ENCODE measurements at places on chromosomes 2 and 18.
A peak's percentile ranks its signal among the peaks of the same experiment; 100 is the strongest.

- DNase-seq = peak; percentile 38
Observed at GRCh38 chr18:74498712-74499627, 2.8 kb downstream of the CNDP2 start.

GRCh38 chr2:19580264-19580663 lies 221.8 kb upstream of the OSR1 start:
- no peak for DNase-seq

- no peak for DNase-seq
Observed at GRCh38 chr18:6871566-6871965, 142.1 kb downstream of the ARHGAP28 start.

GRCh38 chr2:214484239-214484638 lies 73.4 kb downstream of the VWC2L start:
- no peak for DNase-seq

GRCh38 chr2:97761192-97761591 lies 47.8 kb downstream of the ZAP70 start:
- DNase-seq = no peak

DNA sequence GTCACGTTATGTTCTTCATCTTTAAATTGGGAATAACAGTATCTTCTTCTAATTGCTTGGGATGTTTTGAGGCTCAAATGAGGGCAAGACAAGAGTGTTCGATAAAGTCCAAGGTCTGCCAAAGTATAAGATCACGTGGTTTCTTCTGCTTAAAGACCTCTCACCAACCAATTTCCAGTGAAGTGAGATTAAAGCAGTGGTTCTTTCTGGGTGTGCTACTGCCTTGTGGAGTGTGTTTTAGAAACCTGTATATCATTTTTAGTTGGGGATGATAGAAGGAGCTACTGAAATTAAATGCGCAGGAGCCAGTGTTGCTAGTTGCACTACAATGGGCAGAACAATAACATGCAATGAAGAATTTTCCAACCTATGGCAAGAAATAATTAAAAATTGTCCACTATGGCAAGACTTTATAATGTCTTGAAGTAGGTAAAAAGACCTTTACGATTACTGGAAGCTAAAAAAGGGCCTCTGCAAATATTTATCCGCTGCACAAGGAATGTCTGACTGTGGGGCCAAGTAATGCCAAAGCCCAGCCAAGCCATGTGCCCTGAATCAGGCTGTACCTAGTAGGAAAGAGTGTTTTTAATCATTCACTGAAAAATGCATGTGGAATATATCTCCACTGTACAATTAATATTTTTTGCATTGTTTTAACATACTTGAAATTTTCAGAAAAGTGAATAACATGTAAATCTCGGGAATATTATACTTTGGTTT lies 244.5 kb upstream of the REG3G start:
- no peak for DNase-seq

- DNase-seq = no peak
Observed at GRCh38 chr2:59804732-59805131, 748.7 kb downstream of the BCL11A start.

DNA sequence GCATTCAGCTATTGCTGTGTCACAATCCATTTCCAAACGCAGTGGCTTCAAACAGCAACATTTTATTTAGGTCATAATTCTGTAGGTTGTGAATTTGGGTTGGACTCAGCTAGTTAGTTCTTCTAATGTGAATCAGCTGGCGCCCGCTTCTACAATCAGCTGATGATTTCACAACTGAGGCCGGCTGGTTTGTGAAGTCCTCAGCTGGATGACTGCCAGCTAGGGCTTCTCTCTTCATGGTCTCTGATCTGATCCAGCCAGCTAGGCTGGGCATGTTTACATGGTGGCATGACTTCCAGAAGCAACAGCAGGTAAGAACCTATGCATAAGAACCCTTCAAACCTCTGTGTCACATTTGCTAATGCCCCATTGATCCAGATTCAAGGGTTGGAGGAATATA lies 172.0 kb downstream of the SLC4A10 start:
- DNase-seq = no peak

GRCh38 chr18:79133724-79134123 lies 64.5 kb downstream of the ATP9B start:
- no peak for DNase-seq

DNA sequence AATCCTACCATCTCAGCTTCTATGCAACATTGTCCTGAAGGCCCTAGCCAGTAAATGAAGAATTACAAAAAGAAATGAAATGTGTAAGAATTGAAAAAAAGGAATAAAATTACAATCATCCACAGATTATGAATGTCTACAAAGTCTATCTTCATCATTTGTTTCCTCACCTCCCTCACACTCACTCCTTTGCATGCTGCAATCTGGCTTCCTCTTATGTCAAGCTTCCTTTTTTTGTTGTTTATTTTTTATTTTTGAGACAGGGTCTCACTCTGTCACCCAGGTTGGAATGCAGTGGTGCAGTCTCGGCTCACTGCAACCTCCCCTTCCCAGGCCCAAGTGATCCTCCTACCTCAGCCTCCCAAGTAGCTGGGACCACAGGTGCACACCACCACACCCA lies 129.0 kb downstream of the CABYR start:
- DNase-seq = no peak

DNA sequence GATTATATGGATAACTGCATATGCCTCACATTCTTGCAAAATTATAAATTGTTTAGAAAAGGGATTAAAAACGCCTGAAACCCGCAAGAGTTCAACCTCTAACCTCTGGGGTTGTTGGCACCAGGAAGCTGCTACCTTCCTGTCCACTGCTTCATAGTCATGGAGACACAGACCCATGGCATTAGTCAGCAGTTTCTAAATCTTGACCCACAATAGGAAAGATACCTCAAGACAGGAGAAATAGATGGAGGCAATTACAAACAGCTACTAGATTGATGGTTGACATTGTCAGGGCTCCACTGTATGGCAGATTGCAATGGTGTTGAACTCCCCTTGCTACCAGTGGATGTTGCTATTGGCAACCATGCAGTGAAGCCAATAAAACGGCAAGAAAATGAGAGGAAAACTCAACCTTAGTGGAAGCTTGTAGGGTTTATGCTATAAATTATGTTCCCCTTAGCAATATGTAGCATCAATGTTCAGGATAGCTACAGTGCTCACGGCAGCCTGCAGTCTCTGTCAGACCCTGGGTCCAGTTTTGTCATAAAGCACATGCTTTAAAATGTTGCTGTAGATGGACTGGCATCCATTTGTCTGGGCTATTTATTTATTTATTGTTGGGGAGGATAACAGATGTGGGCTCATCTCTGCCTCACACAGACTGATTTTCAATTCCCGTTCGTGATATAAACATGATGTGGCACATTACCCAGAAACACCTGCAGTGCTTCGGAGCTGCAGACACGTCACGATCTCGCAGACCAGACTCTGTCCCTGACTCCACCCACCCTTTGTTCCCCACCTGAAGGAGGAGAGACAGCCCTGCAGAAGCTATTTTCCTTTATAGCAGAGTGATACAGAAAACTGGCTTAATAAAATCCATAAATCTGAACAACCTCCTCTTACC lies 233.4 kb downstream of the AGPS start:
- no peak for DNase-seq

DNA sequence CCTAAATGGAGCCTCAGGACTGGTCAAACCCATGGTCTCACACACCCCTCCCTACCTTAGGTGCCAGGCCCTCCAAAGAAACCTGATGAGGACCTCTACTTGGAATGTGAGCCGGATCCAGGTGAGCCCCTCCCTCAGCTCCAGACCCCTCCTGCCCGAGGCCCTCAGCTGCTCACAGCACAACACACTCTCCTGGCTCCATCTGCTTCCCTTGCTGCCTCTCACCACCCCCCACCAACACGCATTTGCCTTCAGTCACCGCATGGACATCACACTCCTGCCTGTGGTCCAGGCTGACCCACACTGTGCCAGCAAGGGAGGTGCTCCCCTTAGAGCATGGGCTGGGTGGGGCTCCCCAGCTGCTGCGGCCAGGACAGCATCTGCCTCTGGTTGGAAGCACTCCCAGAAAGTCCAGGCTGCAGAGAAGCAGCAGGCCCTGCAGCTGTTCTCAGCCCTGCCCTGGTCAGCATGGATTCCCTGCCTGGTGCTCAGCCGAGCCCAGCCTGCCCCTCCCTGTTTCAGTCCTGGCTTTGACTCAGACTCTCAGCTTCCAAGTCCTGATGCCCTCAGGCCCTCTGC lies 15.1 kb downstream of the SH2D6 start:
- DNase-seq = no peak

DNA sequence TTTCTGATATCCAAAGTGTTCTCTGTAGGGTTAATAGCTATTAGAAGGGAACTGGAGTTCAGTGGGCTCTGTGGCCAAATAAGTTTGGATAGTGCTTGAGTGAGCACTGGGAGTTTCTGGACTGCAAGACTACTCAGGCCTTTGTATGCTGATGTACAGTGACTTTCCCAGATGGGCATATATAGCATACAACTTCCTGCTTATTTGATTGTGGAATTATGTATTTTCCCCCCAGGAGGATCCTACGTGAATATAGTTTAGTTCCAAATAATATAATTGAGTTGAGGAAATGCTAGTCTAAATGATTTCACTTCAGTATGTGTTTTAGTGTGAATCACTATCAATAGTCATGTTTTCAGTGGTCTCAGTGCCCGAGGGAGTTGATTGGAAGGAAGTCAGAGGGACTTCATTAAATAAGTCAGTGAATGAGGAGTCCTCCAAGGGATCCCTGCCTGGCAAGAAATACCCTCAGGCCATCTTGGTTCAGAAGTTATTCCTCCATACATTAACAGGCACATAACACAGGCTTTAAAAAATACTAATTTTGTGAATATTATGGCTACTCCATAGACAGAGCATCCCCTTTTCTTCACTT lies 251.4 kb downstream of the PRKCE start:
- no peak for DNase-seq

DNA sequence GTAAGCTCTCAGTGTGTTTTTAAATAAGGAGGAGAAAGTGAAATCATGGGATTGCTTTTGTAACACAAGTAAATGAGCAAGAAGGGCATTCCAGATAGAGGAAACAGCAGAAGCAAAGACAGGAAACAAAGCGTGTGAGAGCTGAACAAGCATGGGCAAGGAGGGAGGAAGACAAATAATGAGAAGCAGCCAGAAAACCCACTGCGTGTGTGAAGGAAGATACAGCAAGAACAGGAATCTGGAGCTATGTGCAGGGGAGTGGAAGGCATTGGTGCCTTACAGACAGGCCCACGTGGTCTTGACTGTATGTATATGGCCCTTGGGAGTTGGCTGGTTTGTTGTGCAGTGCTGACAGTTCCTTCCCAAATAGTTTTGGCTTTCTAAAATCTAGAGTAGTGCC lies 88.6 kb downstream of the AAK1 start:
- no peak for DNase-seq

- DNase-seq = no peak
Observed at GRCh38 chr2:24237313-24237712, 62.5 kb downstream of the FAM228A start.

- DNase-seq = no peak
Observed at GRCh38 chr2:215218587-215219577, 80.5 kb upstream of the ABCA12 start.

DNA sequence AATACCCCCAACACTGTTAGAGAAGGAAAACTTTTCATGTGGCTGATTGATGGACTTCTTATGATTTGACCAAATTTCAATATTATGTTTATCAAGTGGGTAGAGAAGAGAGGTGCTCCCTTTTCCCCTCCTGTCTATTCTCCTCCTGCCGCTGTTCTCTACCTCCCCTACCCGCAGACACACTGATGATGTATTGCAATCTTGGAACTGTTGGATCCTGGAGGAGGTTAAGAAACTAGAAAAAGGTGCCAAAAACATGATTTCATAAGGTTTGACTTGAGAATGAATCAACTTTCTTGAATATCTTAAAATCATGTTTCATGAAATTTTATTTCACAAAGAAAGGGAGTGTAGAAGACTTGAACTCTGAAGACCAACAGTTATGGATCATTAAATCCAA lies 125.8 kb downstream of the MEIS1 start:
- DNase-seq = no peak

DNA sequence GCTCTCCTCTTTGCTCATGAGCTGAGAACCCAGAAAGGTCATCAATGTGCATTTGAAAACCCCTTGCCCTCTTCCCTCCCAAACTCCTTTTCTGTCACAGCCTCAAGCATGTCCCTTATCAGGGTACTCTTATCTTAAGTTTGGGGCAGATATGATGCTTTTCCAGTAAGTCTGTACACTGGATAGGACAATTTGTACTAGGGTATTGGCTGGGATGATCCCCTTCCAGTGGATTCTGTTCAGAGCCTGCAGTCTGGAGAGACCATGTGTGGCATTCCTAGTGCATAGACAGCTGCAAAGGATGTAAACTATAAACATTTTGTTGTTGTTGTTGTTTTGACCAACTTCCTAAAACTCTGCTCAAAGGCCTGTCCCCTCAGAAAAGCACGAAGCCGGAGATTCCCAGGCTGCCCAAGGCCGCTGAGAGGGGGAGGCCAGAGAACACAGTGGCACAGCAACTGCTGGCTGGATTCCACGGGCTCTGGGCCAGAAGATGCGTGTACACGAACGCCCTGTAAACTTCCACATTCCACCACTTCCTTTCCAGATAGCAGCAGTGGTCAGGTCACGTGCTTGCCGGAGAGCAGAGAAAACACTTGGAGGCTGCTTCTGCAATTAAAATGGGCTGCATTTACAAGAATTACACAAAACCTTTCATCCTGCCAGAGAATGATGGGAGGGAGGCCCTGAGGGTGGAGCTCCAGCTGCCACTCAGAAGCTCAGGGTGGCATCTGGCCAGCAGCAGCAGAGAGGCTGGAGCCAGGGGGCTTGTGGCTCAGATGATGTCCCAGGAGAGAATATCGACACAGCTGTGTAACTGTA lies 42.1 kb downstream of the BMP10 start:
- no peak for DNase-seq

- DNase-seq = no peak
Observed at GRCh38 chr2:134979221-134979620, 60.6 kb downstream of the CCNT2 start.

DNA sequence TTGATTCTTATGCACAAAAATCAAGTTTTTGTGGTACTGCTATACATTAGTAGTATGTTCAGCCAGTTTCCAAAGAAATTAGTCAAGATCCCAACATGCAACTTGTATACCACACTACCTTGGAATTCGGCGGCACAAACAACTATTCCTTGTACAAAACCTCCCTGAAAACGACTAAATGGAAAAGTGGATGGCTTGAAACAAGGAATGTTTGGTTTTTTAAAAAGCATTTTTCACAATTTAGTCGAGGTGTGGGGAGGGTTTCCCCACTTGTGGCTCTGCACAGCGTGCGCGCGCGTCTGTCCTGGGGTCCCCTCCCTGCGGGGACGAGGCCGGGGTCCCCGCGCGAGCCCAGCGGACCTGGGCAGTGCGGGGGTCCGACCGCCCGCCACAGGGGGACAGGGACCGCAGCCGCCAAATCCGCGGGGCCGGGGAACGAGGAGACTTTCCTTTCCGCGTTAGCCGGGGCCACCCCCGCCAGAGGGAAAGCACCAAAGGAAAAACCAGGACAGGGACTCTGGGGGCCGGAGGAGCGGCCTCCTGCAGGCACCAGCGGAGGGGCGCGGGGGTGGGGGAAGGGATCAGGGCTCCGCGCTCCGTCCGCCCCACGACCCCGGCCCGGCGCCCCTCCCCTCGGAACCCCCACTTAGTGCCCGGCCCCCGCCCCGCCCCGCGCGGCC lies 534 bp upstream of the SOCS6 start:
- DNase-seq = no peak

All from memory B cell (primary cell).